ENCODE measurements at places on chromosomes 1 and 21. TPM values are rescaled to one million over a fixed set of nuclear protein-coding genes. Genes with fewer than 3 reads are reported as not detected.

NUF2 gene
- total RNA-seq, result 0.51 TPM

CLDN8 gene
- not detected for total RNA-seq

PROX1 gene
- under 0.01 TPM for total RNA-seq

GPR61 gene
- total RNA-seq, result 0.26 TPM

GRCh38 chr1:56436912-56437417 is 142.4 kb downstream of the PLPP3 start:
- no peak overlapping the region for H3K4me3 ChIP-seq
- H3K36me3 ChIP-seq, result no peaks in the 10 kb centered on the region
- H3K4me1 ChIP-seq, result no peaks in the 10 kb centered on the region
- no peak overlapping the region for H3K27ac ChIP-seq
- H3K27me3 ChIP-seq, result no peaks in the 10 kb centered on the region

DNA sequence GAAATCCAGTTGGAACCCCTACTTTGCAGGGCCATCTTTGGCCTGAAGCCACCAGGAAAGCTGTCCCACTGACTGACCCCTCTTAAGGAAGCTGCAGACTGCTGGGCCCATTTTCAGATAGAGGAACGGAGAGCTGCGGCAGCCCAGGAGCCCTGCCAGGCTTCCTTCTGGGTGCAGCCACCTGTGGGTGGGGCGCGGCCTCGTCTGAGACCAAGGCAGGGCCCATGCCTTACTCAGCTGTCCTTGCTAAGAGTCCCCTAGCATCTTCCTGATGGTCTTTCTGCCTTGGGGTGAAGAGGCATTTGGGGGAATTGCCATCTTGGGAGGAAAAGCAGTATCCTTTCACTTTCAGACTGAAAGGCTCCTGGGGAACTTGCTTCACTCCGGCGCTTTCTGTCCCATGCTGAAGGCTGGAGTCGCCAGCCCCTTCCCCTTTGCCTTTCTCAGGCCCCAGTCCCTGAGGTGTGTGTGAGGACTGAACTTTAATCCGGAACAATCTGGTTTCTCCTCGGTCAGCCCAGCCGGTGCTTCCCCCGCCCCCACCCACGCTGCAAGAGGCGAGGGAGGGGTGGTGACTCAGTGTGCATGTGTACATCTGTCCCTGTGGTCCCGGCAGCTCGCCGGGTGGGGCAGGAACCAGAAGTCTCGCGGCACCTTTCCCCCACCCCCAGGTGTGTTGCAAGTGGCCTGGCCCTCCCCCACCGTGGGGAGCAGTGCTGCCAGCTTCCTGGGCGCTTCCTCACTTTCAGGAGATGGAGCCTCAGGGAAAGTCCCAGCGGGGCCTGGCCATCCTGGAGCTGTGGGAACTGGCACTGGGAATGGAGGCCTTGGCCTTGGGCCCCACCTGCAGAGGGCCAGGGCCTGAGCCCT is 5.1 kb downstream of the ZC3H12A start:
- no peaks in the 10 kb centered on the region for H3K27me3 ChIP-seq
- H3K27ac ChIP-seq, result peak overlapping the region; percentile 92
- H3K4me3 ChIP-seq, result peak overlapping the region; percentile 28
- peaks cover 34% of the 10 kb centered on the region for H3K4me1 ChIP-seq

DNA sequence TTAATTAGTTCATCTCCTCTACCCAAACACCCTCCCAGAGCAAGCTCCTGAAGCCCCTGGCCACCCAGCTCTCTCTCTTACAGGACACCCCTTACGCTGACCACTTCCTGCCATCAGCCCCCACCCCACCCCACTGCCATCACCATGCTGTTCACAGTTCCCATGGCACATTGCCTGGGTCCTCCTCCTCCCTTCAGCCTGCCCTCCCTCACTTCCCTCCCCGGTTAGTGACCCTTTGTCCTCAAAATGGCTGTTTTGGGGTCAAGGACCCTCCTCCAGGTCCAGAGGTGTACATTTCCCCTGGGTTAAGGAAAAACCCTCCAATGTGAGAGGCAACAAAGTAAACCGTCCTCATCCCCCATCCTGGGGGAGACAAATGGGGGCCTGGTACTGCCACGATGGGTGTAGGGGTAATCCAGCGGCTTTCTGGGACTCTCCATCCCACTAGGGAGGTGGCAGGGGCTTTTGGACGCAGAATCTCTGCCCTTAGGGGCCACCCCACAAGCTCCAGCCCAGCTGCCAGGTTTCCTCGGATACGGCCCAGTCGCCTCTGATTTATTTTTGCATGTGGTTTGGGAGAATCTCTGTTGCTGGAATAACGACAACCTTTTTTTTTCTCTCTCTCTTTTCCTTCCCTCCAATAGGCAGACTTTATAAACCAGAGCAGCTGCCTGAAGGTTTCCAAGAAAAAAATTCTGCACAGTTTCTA is 8.5 kb downstream of the CAMK2N1 start:
- no peaks in the 10 kb centered on the region for H3K36me3 ChIP-seq
- peaks cover 45% of the 10 kb centered on the region for H3K4me1 ChIP-seq
- H3K27me3 ChIP-seq, result no peaks in the 10 kb centered on the region
- DNase-seq, result peak; percentile 64
- no peak overlapping the region for H3K4me3 ChIP-seq
- no peak overlapping the region for H3K27ac ChIP-seq

DNA sequence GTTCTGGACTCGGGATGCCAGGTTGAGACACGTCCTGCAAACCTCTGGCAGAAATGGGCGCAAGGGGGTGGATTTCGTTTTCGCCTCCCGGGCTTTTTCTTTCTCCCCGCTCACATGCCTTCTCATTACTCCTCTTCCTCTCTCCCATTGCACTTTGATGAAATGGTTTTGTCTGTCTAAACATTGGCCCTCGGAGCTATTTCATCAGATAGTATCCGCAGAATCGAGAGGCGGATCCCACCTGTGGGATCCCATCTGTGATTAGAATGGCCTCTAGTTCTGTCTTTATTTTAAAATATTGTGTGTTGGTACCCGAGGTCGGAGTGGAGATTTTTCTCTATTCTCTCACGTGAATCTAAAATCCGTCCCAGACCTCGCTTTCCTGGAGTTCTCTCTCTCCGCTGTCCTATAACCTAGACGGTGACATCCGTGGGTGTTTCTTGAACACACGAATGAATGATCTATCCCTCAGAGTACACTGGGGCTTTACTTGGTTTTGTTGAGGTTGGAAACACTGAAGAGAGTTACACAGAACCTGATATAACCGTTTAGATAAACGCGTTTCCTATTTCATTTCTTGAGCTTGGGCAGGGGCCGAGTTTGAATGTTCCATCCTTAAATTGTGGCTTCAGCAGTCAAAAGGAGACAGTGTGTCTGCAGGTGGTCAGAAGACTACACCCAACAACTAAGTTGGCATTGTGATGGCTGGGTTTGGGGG is 2.0 kb downstream of the EDARADD start:
- H3K4me3 ChIP-seq, result no peak overlapping the region
- no peak overlapping the region for H3K27ac ChIP-seq
- no peak for DNase-seq
- no peaks in the 10 kb centered on the region for H3K27me3 ChIP-seq

Data from fibroblast of lung (primary cell).